ENCODE measurements at places on chromosomes 4 and X. TPM values are rescaled to one million over a fixed set of nuclear protein-coding genes. Genes with fewer than 3 reads are reported as not detected.
A peak's percentile ranks its signal among the peaks of the same experiment; 100 is the strongest.

- DNase-seq = no peak
These were observed 35.5 kb downstream of the TBC1D9 start for GRCh38 chr4:140720387-140721304.

DNA sequence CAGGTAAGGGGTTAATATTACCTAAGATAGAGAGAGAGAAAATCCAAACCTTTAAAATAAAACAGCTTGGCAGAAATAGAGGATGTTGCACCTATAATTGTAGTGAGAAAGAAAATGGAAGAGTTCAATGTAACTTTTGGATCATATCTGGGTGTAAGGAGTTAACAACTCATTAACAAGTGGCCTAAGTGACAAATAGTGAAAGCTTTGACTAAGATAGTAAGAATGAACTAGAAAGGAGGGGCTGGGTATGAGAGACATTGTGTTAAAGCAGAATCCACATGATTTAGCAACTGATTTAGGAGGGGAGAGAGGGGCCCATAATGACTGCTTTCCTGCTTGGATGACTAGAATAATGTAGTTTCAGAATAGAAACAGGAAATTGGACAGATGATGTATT lies 761.0 kb downstream of the IL1RAPL1 start:
- DNase-seq = no peak

DNA sequence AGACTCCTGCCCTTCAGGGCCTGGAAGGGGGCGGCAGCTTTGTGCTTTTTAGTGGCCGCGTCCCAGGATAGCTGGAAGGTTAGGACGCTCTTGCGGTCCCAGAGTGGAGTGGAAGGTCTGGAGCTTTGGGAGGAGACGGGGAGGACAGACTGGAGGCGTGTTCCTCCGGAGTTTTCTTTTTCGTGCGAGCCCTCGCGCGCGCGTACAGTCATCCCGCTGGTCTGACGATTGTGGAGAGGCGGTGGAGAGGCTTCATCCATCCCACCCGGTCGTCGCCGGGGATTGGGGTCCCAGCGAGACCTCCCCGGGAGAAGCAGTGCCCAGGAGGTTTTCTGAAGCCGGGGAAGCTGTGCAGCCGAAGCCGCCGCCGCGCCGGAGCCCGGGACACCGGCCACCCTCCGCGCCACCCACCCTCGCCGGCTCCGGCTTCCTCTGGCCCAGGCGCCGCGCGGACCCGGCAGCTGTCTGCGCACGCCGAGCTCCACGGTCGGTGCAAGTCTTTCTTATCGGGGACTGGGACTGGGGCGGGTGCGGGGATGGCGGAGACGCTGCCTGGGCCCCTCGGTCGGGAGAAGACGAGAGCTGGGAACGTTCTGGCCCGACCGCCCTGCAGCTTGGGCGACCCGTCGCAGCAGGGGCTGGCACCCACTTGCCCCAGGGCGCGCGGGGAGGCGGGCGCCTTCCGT lies at the start of gene EDNRA:
TSS of gene EDNRA (plus strand) at position 207 of the 686 bp plus-strand sequence. CDS start 4,585 bp downstream, outside the sequence.
- DNase-seq = no peak

Gene NMU
- polyA plus RNA-seq = not detected

Gene ACOT9
- 62.5 TPM for polyA plus RNA-seq

Gene CENPU
- polyA plus RNA-seq = 8.0 TPM

GRCh38 chr4:121737846-121738554 lies 27.0 kb downstream of the SMIM43 start:
- DNase-seq = no peak

Gene MAGEA4
- polyA plus RNA-seq = not detected

Gene AVPR2
- polyA plus RNA-seq = not detected

GRCh38 chr4:189215574-189215973 lies 725.1 kb upstream of the FRG1 start:
- DNase-seq = no peak

Gene GPM6B
- polyA plus RNA-seq = 0.67 TPM

DNA sequence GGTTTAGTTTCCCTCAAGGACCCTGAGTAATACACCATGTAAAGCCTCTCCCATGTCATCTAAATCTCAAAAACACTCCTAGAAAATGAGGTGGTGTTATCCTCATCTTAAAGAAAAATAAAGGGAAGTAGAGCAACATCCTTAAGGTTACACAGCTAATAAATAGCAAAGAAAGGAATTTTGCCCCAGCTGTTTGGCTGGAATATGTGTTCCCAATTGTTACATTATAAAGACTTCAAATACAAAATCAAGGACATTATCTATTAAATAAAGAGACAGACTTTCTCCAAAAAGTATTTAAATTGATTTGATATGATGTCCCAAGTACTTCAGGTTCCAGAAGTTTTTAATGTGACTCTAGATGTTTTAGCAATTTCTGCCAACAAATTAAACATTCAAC lies 57.9 kb upstream of the IL15 start:
- no peak for DNase-seq

- peak; percentile 21 for DNase-seq
These were observed 700.6 kb upstream of the PITX2 start for GRCh38 chr4:111323496-111323895.

All from AG04450 (cell line).